Neuronal stem cell (in vitro differentiated cells): ENCODE measurements at places on chromosomes 7 and 10.
A peak's percentile ranks its signal among the peaks of the same experiment; 100 is the strongest.

- DNase-seq = no peak
Observed at GRCh38 chr10:26412932-26413331, 25.2 kb upstream of the APBB1IP start.

- DNase-seq = no peak
Observed at GRCh38 chr7:153044981-153045380, 285.4 kb downstream of the ACTR3B start.

DNA sequence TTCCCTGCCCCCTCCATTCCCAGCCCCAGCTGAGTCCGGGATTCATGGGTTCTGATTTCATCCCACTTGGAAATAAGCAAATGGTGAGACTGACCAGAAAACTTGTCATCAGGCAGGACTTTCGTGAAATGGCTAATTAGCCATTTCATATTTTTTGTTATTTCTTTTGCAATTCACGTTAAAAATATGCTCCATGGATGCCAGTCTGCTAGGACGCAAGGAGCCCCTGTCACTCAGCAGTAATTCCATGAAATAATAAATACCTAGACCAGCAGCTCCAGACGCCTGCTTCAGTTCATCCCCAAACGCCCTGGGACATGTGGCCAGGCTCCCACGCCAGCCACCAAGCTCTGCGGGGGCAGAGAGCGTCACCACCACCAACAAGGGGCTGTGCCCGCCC lies 111.0 kb downstream of the TRIL start:
- no peak for DNase-seq

GRCh38 chr7:22051886-22052673 lies 106.4 kb upstream of the CDCA7L start:
- DNase-seq = no peak

DNA sequence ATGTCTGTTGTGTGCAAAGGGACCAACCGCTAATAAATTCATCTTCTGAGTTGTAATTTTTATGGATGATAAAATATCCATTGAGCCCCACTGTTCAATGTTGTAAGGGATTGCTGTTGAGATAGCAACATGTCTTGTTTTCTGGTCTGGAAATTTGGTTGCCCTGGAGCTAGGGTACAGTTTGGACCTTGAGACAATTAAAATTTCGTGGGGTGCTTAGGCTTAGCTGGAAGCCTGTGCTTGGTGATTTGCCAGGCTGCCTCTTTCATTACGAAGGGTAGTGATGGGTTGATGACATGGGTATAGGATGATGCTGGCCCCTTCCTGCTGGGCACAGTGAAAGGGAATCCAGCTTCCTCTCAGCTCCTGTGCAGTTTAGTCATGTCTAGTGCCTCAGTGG lies 43.6 kb downstream of the PLCE1 start:
- DNase-seq = no peak

DNA sequence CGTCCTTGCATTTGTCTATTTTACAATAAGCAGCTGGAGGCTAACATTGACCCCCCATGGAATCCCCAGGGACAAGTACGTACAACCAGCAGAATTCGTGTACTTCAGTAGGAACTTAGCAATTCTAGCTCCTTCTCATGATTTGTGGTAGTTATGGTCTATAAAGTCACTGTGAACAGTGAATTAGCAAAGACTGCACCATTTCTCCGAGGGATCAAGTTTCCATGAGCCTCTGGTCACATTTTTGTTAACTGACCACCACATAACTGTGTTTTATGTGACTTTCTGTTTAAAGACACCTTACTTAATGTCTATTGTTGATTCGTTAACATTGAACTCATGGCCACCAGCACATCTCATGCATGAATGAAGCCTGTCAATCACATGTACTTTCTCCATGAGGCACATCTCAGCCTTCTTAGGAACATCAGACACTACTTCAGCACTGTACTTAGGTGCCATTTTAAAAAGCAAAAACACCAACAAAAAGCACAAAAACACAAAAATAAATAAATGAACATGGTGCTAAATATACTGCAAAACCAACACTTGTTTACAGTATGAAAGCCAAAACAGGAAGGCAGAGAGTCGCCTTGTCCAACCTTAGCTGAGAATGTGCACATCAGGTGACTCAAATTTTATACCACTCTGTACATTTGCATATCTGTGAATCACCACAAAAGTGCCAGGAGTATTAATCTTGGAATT lies 9.0 kb upstream of the UCN3 start:
- no peak for DNase-seq

GRCh38 chr10:47374611-47375536 lies 9.2 kb downstream of the ZNF488 start:
- no peak for DNase-seq

GRCh38 chr7:128155100-128155740 lies 85.9 kb upstream of the LEP start:
- no peak for DNase-seq

GRCh38 chr10:100327007-100327717 lies 2.9 kb downstream of the PKD2L1 start:
- no peak for DNase-seq

GRCh38 chr10:26216585-26217395 lies at the start of gene GAD2:
Gene GAD2, plus strand, starts transcription at chr10:26216774. Its CDS starts 36 bp downstream, at chr10:26216810.
- DNase-seq = peak; percentile 24

DNA sequence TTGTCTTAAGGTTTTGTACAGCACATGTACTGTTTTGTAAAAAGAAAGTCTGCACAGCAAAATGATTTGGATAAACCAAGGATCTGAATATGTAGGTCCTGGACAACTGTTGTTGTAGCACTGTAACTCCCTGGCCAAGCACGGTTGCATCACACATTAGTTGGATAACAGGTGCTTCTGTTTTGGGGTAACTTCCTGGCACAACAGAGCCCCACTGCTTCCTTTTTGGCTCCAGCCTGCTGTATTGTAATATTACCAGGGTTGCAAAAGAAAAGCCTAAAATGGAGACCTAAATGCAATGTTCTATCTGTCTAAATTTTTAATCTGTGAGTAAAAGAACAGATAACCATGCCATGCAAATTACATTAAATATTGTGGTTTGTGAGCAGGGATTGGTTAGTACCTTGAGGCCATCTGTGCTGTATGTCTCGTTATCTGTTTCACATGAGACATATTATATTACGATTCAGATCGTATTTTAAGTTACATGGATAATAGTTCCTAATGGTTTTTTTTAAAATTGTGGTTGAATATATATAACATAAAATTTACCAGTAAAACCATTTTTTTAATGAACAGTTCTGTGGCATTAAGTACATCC lies 27.5 kb upstream of the WAC start:
- no peak for DNase-seq

- DNase-seq = no peak
Observed at GRCh38 chr7:156063241-156063810, 251.1 kb upstream of the SHH start.

DNA sequence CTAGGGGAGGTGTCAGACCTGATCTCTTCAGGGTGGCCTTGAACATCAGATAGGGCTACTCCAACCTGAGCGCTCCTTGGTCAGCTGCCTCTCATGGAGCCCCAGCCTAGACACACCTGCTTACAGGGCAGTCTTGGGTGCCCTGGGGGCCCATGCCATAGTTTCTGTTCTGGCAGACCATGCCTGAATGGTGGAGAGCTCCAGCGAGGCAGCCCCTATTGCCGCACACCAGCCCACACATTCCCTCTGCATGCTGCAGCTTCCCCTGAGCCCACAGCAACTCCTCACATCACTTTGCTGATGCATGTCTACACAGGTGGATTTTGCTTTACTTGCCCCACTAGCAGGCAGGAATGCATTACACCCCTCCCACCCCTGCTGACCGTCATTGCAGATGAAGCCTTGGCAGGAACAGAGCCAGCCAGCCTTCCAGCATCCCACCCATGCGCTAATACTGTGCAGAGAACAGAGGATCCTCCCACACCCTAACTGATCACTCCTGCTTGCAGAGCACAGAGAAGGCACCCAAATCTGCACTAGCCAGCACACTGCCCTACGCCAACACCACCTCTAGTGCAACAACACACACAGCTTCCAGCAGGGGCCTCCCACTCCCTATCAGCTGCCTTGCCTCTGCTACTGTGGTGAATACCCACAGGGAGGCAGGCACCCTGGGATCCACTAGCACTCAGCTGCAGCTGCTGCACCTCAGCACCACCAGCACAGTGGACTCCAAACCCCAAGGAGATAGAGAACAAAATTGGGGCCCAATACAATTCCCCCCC lies 43.0 kb upstream of the GRM3 start:
- DNase-seq = no peak

- DNase-seq = no peak
Observed at GRCh38 chr10:70942125-70942524, 53.8 kb upstream of the PCBD1 start.

- no peak for DNase-seq
Observed at GRCh38 chr10:118501171-118501570, 94.3 kb downstream of the PRLHR start.

- DNase-seq = no peak
Observed at GRCh38 chr7:158020706-158021095, 566.9 kb downstream of the PTPRN2 start.

- DNase-seq = no peak
Observed at GRCh38 chr10:52679117-52679516, 93.5 kb downstream of the MBL2 start.

GRCh38 chr7:129366-130221 lies 62.8 kb upstream of the FAM20C start:
- no peak for DNase-seq

DNA sequence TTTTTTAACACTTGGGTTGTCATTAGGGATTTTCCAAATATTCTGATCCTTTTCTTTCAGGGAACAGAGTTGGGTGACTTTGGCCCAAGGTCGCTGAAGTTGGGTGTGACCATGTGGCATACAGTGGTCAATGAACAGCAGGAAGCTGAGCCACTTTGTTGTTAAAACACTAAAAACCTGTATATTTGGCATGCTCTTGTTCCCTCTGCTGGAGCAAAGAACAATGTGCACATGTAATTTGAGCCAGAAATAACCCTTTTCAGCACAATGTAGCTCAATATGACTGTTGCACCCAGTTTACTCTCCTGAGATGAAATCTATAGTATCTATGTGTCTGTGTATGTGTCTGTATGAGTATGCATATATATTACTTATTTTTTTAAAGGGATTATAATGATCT lies 74.9 kb downstream of the ADCYAP1R1 start:
- no peak for DNase-seq

DNA sequence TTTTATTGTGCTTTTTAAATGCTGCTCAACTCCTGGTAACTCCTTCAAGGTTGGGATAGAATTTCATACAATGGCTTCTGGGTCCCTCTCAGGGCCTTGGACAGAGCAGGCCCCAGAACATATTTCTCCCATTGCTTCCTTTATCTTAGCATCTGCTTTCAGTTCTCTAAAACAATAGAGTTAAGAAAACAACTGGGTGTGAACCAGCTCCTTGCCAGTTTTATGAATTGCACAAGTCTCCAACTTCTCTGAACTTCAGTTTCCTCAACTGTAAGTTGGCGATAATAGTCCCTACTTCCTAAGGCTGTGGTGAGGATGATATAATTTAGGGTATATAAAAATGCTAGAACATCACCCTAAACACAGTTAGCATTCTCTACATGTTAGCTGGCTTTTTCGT lies 77.0 kb upstream of the INHBA start:
- no peak for DNase-seq

GRCh38 chr7:70706204-70706603 lies 425.7 kb upstream of the GALNT17 start:
- DNase-seq = no peak

DNA sequence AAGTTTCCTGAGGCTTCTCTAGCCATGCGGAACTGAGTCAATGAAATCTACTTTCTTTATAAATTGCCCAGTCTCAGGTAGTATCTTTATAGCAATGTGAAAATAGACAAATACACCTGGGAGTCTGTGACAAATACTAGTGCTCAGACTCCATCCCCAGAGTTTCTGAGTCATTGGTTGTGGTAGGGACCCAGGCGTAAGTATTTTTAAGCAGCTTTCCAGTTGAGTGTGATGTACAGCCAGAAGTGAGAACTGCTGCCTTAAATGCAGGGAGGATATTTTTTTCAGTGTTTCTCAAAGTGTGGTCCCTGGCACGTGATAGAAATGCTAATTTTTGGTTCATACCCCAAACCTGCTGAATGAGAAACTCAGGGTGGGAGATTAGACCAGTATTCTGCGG lies 121.7 kb downstream of the SORCS3 start:
- no peak for DNase-seq

- no peak for DNase-seq
Observed at GRCh38 chr10:30404540-30404939, 29.4 kb upstream of the MAP3K8 start.

GRCh38 chr10:100749309-100750217 lies 4.2 kb downstream of the PAX2 start:
- peak; percentile 24 for DNase-seq

DNA sequence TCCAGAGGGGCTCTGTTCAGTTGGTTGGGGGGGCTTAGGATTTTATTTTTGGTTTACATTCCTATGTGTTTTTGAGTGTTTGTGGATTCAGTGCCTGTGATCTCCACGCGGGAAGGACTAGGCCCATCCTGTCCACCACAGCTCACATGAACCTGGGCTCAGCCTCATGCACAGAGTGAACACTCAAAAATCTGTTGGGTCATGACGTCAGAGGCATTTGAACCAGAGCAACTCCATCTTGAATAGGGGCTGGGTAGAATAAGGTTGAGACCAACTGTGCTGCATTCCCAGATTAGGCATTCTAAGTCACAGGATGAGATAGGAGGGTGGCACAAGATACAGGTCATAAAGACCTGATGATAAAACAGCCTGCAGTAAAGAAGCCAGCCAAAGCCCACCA lies 133.3 kb downstream of the RAMP3 start:
- no peak for DNase-seq

GRCh38 chr10:91632671-91633550 lies at the start of gene PPP1R3C:
Gene PPP1R3C, minus strand, starts transcription at chr10:91633071. Its CDS starts 102 bp downstream, at chr10:91632969.
- peak; percentile 71 for DNase-seq

GRCh38 chr7:148332191-148333186 lies 258.1 kb upstream of the C7orf33 start:
- DNase-seq = no peak

- DNase-seq = no peak
Observed at GRCh38 chr7:115137816-115138215, 215.9 kb downstream of the MDFIC start.

- no peak for DNase-seq
Observed at GRCh38 chr10:45557275-45557905, 115.2 kb downstream of the ZFAND4 start.

DNA sequence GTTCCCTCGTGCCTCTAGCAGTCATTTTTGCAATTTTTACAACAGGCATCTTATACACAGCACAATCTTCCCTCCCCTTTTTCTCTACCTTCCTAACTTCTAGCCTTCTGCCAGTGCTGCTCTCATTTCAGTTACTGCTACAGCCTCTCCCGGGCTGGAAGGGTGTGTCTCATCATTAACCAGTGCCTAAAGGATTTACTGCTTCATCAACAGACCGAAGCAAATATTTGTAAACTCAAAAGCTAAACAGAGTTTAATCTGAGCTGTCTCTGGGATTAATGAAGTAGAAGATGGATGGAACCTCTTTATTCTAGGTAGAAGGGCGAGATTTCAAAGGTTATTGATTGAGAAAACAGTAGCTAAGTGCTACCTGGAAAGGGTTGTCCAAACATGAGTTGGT lies 94.3 kb downstream of the PRPF18 start:
- DNase-seq = no peak

DNA sequence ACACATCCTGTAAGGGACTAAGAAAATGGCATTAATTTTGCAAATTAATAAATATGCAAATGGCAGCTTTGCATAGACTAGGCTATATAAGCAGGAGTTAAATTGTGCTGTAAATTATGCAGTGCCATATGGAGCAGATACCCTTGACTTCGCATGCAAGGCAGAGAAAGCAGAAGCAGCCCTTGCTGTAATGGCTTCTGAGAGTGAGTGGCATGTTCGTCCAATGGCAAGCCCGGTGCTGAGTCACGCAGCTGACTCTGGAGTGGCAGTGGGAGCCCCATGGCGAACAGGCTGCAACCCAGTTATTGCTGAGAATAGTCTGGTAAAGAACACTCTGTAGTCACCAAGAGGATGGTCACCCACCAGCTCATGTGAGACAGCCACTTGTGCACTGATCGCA lies 1186.5 kb downstream of the TYW1 start:
- no peak for DNase-seq
